ENCODE measurements at places on chromosomes 2 and 18.

DNA sequence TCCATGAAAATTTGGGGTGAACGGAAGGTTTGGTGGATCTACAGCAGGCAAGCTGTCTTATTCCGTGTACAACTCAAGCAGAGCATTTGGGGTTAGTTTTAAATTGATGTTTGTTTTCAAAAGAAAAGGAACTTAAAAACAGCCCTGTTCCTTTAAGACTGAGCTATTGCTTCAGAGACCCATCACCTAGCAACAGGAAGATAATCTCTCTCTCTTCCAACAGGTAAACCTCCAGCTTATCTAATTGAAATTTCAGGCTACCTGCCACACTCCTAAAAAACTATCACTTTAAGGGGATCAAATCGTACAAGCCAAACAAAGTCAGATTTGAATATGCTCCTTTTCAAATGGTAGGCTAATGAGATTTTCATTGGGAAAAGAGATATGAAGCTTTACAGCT lies 101.8 kb downstream of the RNF152 start:
- no peaks in the 10 kb centered on the region for H3K27me3 ChIP-seq
- H3K36me3 ChIP-seq, result no peaks in the 10 kb centered on the region
- H3K4me1 ChIP-seq, result no peaks in the 10 kb centered on the region

- no peak overlapping the region for H3K27ac ChIP-seq
- no peaks in the 10 kb centered on the region for H3K4me1 ChIP-seq
- no peak for DNase-seq
- H3K4me3 ChIP-seq, result no peak overlapping the region
- no peaks in the 10 kb centered on the region for H3K36me3 ChIP-seq
- no peaks in the 10 kb centered on the region for H3K27me3 ChIP-seq
These were observed 184.7 kb downstream of the SATB2 start for GRCh38 chr2:199273042-199273511.

DNA sequence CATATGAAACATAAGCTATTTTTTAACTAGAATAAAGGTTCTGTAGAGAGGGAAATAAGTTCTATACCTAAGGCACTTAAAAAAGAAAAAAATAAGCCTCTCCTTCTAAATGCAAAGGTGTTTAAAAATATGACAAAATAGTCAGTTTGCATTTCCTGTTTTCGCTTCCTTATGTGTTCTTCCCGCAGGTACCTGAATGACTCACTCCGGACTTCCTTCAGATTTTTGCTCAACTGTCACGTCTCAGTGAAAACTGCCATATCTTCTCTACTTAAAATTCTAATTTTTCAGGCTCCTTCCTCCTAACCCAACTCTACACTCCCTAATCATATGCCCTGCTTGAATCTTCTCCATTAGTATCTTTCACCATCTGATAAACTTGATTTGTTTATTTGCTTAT lies 1333.1 kb downstream of the LRP1B start:
- H3K27ac ChIP-seq, result no peak overlapping the region
- no peak for DNase-seq
- no peak overlapping the region for H3K4me3 ChIP-seq
- H3K27me3 ChIP-seq, result no peaks in the 10 kb centered on the region
- H3K4me1 ChIP-seq, result no peaks in the 10 kb centered on the region
- no peaks in the 10 kb centered on the region for H3K36me3 ChIP-seq

GRCh38 chr2:11898576-11898975 lies 152.1 kb downstream of the LPIN1 start:
- no peak overlapping the region for H3K4me3 ChIP-seq
- H3K27me3 ChIP-seq, result no peaks in the 10 kb centered on the region
- H3K27ac ChIP-seq, result no peak overlapping the region
- H3K4me1 ChIP-seq, result no peaks in the 10 kb centered on the region
- DNase-seq, result no peak
- no peaks in the 10 kb centered on the region for H3K36me3 ChIP-seq

GRCh38 chr18:68072744-68073143 lies 556.2 kb upstream of the DSEL start:
- no peak for DNase-seq
- no peaks in the 10 kb centered on the region for H3K4me1 ChIP-seq
- no peaks in the 10 kb centered on the region for H3K36me3 ChIP-seq
- no peak overlapping the region for H3K27ac ChIP-seq
- no peaks in the 10 kb centered on the region for H3K27me3 ChIP-seq
- H3K4me3 ChIP-seq, result no peak overlapping the region

DNA sequence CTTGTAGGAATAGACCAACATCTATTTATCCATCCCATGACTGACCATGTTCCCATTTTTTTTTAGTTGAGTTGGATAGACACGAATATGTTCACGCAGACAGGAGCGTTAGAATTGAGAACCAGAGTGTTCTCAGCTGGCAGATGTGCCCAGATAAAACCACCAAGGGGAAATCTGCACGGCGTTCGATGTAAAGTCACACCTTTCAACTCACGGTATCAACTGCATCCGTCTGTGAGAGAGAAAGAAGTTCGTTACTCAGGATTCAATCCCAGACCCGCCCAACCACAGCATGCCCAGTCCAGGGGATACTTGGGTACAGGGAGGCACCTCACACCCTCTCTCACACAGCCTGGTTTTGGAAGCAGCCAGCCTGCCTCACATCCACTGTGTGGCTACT lies 26.1 kb downstream of the MAL start:
- no peak overlapping the region for H3K4me3 ChIP-seq
- no peak overlapping the region for H3K27ac ChIP-seq
- no peaks in the 10 kb centered on the region for H3K27me3 ChIP-seq
- H3K36me3 ChIP-seq, result no peaks in the 10 kb centered on the region
- H3K4me1 ChIP-seq, result no peaks in the 10 kb centered on the region
- DNase-seq, result no peak

- H3K27me3 ChIP-seq, result no peaks in the 10 kb centered on the region
- DNase-seq, result no peak
- no peaks in the 10 kb centered on the region for H3K36me3 ChIP-seq
- H3K4me3 ChIP-seq, result no peak overlapping the region
- H3K27ac ChIP-seq, result no peak overlapping the region
These were observed 85.9 kb upstream of the TWSG1 start for GRCh38 chr18:9248661-9249060.

DNA sequence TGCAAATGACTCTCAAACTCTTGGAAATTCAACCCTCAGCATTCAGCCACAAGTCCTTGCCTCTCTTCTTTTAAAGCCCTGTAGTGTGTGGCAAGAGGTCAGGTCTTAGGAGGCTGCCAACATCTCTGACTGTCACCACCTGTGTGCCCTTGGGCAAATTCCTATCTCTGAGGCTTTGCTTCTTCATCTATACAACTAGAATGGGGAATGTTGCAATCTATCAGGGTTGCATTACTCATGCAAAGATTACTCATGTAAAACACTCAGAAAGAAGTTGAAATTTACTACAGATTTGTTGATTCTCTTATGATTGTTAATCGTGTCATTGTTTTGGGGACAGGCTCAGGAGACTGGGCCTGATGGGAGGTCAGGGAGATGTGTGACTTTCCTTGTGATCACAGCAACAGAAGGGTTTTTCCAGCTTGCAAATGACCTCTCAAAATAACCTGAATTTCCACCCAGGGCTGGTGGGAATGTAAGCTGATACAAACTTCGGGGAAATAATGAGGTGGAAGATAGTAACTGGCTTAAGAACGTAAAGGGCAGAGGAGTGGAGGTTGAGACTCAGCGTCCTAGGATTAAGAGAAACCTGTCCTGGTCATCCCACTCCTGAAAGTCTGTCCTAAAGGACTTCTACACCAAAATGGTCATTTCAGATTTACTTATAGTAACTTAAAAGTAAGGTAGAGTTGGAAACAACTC lies 32.1 kb upstream of the SIGLEC15 start:
- H3K27ac ChIP-seq, result no peak overlapping the region
- no peak for DNase-seq
- H3K27me3 ChIP-seq, result no peaks in the 10 kb centered on the region

DNA sequence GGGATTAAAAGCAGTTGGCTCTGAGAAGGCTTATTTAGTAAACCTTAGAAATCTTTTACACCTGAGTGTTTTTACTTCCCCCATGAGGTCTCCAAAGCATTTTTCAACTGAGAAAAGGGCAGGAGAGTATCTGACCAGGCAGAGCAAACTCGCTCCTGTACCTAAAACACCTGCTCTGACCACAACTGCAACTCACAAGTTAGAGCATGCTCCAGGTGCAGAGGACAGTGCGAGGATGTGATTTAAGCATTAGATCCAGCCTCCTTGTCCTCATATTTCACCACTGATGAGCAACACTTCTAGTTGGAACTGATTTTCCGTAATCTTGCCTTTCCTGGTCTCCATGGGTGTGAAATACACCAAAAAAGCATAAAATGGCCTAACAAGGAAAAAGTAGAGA lies 34.5 kb upstream of the TBC1D8 start:
- H3K27me3 ChIP-seq, result no peaks in the 10 kb centered on the region
- no peak overlapping the region for H3K4me3 ChIP-seq
- no peak for DNase-seq
- H3K27ac ChIP-seq, result no peak overlapping the region

DNA sequence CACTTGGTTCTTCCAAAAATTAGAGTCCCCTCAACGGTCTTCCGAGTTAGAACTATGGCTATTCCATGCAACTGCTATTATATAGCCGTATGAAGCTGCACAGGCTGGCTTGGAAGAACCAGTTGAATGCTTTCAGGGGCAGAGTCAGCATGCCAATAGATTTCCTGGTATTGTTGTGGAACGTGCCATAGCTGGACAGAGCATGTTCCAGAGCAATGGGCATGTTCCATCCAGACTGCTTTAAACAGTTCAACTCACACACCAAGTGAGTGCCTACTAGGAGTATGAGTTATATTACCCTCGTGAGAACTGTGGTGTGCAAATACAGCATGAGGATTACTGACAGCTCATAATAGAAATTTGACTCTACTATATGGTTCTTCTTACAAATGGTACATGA lies 682.0 kb downstream of the SATB2 start:
- no peak overlapping the region for H3K27ac ChIP-seq
- no peaks in the 10 kb centered on the region for H3K36me3 ChIP-seq
- H3K4me1 ChIP-seq, result no peaks in the 10 kb centered on the region
- no peak for DNase-seq
- no peaks in the 10 kb centered on the region for H3K27me3 ChIP-seq

- H3K4me3 ChIP-seq, result no peak overlapping the region
- no peaks in the 10 kb centered on the region for H3K36me3 ChIP-seq
- no peaks in the 10 kb centered on the region for H3K27me3 ChIP-seq
These were observed 20.3 kb downstream of the ANKRD30B start for GRCh38 chr18:14768241-14768640.
